Aorta (tissue), 5 donors: ENCODE measurements at places on chromosomes 4 and X. TPM values are rescaled to one million over a fixed set of nuclear protein-coding genes. Genes with fewer than 3 reads are reported as not detected.

Gene MAGEA11
- total RNA-seq, result not detected

Gene CTAG1A
- total RNA-seq, result not detected

Gene CAPN6
- 5.7 TPM for total RNA-seq

Gene EGFL6
- total RNA-seq, result 0.23 TPM

DNA sequence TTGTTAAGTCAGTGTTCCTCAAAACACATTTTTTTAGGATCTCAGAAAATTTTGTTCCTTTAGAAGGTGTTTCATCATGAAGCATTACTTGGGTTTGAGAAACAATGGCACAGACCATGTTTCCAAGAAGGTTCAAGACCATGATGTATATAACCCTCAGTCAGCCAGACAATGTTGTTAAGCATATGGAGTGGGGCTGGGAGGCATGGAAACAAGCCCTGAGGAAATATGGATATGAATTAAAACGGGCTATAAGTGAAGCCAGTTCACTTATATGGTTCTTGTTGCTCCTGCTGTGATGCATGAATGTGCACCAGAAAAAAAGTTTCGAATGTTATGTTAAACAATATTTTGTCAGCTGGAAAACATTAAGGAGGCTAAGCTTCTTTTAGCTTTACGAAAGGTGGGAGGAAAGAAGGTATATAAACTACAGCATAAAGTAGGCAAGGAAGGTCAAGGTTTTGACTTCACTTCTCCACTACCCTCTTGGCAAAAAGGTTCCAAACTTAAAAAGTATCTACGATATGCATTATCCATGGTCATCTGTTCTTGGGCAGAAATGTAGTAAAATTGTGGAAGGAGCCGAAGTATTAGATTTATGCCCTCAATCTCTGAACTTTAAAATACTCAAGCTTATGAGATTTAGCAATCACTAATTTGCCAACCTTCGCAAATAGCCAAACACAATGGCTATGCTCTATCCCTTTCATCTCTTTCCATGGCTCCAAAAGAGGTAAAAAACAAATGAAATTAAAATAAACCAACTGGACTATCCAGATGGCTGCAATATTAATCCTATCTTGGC, 277.3 kb downstream of the CHIC1 start:
- DNase-seq, result no peak

DNA sequence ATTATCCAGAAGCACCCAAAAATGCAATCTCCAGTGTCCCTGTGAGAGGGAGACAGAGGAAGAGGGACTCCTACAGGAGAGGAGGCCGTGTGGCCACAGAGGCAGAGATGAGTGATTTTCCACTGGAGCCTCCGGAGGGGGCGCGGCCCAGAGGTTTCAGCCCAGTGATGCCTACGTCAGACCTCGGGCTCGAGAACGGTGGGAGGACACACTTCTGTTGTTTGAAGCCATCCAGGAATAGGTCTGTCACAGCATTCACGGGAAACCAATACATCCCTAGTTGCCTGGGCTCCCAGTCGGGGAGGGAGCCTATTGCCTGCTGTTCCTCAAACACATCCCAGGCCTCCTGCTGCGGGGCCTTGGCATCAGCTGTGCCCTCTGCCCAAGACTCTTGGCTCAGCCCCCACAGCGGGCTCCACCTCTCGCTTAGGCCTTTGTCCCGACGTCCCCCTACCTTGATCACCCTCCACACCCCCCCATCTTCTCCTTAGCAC, 39.2 kb upstream of the HMX1 start:
- peak; percentile 29 for DNase-seq

DNA sequence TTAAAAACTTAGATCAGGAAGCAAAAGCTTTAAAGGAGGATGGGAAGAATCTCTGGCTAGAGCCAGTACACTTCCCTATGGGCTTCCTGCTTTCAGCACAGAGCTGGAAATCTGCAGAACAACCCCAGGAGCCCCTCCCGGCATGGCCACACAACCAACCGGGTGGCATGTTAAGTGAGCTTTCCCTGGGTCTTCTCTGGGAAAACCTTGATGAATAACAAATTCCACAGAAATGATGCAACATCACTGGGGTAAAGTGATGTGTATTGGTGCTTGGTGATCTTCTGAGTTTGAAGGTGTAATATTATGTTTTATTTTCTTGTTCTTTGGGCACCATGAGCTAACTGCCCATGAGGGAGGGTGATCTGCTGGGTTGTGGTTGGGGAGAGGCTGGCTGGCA, 22.1 kb downstream of the NHS start:
- DNase-seq, result no peak

DNA sequence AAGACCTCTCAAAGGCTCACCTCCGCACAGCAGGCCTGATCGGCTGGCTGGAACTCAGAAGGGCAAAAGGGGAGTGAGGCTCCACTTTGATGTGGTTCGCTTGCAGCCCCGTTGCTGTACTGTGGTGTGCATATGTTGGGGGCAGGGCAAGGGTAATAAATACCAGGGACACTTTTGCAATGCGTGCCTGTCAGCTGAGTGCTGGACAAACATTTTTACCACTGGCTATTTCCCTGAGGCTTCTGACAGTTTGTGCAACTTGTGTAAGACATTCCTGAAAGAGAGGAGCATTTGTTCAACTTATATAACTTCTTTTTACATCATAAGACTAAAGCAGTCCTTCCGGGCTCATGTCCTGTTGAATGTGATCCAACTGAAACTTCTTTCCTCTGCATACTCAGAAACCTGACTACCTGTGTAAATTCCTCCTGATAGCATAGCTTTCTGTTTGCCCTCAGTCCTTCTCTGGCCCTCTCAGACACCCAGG, 82.3 kb downstream of the SPRY1 start:
- DNase-seq, result no peak

GRCh38 chr4:105022811-105023667, 123.6 kb upstream of the TET2 start:
- DNase-seq, result no peak

DNA sequence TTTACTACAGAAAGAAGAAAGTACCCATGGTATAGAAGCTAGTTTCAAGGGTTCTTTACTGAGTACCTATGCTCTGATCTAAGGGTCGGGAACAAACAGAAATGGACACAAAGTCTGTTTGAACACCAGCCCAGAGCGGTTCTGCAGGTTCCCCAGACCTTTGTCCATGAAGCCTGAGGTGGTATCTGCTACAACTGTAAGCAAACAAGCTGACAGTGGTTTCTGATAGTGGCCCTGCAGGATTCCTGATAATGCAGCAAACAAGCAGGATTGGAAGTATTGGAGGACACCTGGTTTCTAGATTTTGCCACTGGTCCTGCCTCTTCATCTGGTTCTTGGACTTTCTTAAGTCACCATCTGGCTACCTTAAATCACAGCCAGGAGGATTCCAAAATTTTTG, 23.7 kb downstream of the SMPX start:
- no peak for DNase-seq

DNA sequence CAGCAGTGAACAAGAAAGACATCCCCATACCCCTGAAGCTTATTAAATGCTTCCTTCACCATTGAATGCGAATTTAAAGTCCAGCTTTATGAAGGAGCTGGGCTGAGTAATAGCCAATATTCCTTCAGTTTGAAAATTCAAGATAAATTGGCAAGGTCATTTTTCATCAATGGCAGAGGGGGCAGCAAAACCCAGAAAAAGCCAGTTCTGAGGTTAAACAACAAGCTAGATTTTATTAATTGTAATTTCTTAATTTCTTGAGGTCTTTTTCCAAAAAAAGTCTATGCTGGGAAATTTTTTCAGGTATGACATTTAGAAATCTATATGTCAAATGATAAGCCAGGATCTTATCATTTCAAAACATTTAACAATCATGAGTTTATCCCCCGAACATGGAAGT, 808.9 kb downstream of the RPA4 start:
- DNase-seq, result no peak

- peak; percentile 50 for DNase-seq
Observed at GRCh38 chr4:114146947-114147618, 167.6 kb upstream of the ARSJ start.

GRCh38 chrX:71543316-71543715, 10.4 kb downstream of the OGT start:
- DNase-seq, result no peak

DNA sequence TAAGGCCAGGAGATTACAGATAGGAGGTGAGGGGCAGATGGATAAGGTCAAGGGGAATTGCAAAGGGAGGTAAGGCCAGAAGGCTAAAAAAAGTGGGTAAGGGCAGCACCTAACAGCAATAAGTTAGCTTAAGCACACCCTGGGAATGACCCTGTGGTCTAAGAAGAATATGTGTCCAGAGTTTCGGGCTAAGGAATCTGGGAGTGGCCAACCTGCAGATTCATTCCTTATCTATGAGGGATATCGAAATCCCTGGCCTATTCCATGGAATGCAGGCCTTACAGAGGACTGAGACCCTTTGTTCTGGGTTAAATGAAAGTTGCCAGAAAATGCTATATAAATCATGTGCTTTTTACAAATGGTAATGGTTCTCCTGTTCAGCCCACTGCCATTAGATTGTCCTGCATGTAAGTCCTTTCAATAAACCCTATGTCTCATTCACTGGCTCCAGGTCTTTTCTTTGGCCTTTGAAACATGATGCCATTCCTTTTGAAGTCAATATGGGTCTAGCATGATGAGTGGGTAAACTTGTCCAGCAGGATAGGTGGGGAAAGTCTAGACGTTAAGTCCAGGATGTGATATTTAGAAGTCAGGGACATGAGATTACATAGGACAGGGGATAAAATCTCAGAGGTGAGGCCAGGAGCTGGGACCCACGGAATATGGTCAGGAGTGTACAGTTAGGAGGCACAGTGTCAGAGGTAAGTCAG, 226.2 kb downstream of the TACR3 start:
- no peak for DNase-seq

DNA sequence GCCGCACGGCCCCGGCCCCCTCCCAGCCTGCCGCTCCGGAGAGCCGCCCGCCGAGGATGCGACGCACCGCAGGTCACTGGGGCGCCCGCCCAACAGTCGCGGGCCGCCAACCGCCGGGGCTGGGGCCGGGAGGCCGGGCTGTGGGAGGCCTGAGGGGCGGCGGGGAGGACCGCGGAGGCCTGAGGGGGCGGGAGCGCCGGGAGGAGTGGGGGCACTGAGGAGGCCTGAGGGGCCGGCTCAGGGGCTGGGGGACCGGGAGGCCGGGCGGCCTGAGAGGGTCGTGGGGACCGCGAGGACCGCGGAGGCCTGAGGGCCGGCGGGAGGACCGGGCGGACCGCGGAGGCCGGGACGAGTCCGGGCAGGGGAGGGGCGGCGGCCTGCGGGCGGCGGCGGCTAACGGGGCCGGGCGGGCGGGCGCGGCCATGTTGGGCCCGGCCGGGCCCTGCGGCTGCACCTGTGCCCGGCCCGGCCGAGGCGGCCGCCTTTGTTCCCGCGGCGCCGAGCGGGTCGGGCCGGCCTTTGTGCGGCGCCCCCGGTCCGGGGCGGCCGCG, 353 bp downstream of the NSD2 start:
- peak; percentile 65 for DNase-seq

- DNase-seq, result no peak
Observed at GRCh38 chrX:39335513-39336235, 534.4 kb downstream of the MID1IP1 start.

DNA sequence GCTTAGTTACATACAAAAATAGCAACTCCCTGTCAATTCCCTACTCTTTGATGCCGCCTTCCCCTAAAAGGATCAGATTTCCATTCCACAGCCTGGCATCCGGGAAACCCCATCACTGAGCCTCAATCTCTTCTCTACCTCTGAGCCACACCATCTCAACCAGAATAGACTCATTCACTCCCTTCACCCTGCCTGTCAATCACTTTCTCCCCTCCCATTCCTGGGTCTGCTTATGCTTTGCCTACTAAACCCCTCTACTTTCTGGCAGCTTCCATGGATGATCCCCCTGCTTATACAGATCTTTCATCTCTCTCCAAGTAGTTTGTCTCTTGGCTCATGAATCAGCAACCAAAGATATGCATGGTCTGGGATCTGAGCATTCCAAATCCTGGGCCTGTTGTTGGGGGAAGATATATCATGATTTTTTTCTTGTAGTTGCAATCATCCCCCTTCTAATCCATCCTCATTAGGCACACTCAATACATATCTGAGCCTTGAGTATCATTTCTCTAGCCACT, 2.6 kb downstream of the AMER1 start:
- no peak for DNase-seq

DNA sequence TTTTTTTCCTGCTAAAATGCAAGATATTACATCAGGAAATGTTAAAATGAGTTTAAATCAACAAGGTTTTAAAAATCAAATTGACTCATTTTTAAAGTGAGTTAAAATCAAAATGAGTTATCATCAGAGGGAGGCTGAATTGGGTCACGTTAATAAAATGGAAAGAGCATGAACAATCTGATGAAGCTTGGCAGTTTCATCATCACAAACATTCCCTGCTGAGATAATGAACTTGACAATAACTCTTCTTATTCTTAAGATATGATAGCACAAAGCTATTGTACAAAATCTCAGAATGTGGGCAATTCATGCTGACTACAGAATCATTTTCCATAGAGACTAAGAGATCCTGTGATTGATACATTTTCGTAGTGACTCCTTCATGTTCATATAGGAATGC, 1086.7 kb downstream of the STIM2 start:
- DNase-seq, result no peak

DNA sequence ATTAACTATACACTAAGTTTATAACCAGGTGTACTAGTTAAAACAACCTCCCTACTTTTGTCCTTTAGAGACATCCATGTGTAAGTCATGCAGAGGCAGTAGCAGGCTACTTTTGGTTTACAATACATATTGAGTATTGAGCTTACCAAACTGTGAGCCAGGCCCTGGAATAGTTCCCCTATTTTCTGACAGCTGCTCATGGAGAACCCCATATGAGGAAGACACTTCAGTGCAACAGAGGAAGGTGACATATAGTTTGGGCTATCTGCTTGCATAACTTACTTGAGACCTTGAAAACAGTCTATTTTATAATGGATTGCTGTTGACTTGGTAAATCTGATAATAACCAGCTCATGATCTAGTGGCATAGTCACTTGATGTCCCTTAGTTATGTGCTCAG, 190.5 kb downstream of the SH3BGRL start:
- DNase-seq, result no peak

DNA sequence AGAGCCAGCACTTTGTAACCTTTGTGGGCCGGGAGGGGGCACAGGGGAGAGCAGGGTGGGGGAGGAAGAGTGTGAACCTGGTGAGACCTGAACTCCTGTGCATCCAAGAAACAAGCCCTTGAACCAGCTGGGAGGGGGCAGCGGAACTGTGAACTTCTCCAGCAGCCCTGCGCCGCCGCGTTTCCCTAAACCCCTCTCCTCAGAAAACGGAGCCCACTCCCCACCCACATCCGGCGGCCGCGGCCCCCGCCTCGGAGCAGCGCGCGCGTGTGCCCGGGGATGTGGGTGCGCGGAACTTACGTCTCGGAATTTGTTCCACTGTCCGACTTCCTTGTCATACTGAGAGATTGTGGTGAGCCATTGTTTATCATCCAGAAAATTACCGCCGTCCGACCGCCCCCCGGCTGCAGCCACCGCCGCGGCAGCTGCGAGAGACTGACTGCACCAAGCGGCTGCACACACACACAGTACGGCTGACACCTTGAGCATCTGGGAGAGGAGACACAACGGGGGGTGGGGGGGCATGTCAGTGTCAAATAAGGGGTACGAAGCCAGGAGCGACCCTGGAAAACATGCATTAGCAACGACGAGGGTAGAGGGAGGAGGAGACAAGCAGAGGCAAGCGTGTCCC, 494 bp downstream of the SPOCK3 start:
- DNase-seq, result peak; percentile 41
